Fibroblast of mammary gland (primary cell): ENCODE measurements at places on chromosomes 2 and 18.
A peak's percentile ranks its signal among the peaks of the same experiment; 100 is the strongest.

DNA sequence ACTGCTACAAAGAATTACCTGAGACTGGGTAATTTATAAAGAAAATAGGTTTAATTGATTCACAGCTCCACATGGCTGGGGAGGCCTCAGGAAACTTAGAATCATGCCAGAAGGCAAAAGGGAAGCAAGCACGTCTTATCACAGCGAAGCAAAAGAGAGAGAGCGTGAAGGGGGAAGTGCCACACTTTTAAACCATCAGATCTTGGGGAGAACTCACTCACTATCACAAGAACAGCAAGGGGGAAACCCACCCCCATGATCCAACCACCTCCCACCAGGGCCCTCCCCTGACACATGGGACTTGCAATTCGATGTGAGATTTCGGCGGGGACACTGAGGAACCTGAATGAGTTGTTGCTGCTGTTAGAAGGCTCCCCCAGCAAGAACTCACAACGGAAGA, 220.2 kb upstream of the PIEZO2 start:
- no peak for DNase-seq

GRCh38 chr18:1014951-1015624, 110.4 kb downstream of the ADCYAP1 start:
- no peak for DNase-seq

- peak; percentile 32 for DNase-seq
Observed at GRCh38 chr2:149972066-149972465, 384.5 kb upstream of the MMADHC start.

- no peak for DNase-seq
Observed at GRCh38 chr2:241007111-241007510, 8.7 kb downstream of the SNED1 start.

GRCh38 chr2:208363485-208363884, 43.1 kb upstream of the PTH2R start:
- DNase-seq = peak; percentile 82

GRCh38 chr2:210226223-210226622, 976 bp upstream of the ACADL start:
- no peak for DNase-seq

DNA sequence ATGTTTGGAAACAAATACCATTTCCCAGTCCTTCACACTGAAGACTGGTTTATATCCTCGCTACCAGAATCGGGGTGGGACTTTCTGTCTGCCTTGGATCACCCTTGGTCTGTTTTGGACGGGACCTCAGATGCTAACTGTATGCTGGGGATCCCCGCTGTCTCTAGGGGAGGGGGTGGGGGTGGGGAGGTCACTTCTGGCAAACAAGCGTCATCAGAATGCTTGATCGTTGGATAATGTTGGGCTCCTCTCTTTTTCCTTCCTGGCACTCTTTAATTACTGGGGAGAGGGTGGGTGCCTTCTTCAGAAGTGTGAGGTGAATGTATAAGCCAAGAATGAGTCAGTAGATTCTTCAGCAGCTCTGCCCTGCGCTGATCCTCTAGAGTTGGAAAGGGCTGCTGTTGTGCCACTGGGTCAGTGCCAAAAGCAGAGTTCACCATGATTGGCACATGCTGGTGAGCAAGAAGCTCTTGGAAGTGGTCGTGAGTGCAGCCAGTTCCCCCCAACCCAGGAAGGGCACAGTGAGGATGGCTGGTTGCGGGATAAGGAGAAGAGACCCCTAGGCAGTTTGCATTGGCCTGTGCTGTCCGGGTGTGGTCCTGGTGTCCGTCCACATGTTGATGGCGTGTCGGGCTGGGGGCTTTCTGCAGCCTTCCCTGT, 32.2 kb downstream of the DGKD start:
- DNase-seq = peak; percentile 70

DNA sequence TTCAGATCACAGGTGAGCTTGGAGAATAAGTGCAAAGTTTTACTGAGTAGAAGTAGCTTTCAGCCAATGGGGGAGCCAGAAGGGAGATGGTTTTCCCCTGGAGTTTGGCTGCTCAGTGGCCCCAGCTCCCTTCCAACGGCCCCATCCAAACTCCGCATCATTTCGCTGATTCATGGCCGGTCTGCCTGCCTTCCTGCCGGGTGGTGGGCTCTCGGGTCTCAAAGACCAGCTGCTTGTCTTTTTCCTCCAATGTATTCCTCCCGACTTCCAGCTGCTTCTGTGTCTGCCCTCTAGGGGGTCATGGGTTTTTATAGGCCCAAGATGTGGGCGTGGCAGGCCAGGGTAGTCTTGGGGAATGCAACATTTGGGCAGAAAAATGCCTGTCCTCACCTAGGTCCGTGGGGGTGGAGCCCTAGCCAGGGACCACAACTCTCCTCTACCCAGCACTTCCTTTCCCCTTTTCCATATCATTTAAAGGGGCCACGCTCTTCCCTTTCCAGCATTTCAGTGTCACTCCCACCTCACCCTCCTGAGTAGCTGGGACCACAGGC, 73.5 kb downstream of the MEX3C start:
- no peak for DNase-seq

- DNase-seq = peak; percentile 40
Observed at GRCh38 chr2:60553495-60554073, at the start of gene BCL11A. Gene BCL11A, minus strand, starts transcription at chr2:60553654. Its CDS starts 384 bp downstream, at chr2:60553270.

- DNase-seq = peak; percentile 26
Observed at GRCh38 chr18:23662309-23663263, at the start of gene ANKRD29. Gene ANKRD29, minus strand, starts transcription at chr18:23662911. Its CDS starts 181 bp downstream, at chr18:23662730.

DNA sequence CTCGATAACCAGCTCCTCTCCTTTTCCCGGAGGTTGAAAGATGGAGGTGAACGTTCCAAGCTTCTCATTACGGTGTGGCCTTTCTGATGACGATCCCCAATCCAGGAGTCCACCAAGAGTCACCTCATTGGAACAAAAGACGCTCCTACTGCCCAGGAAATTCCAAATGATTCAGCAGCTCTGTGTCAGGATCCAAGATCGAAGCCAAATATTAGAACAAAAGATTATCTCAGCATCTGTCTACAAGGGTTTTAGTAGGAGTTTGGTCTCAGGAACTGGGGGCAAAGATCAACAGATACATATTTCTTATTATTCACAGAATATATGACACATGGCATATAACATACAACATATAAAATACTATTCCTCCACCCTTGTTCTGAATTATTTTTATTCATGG, 161.1 kb upstream of the RAB12 start:
- DNase-seq = no peak

GRCh38 chr2:75560022-75560767, 544 bp downstream of the EVA1A start:
- peak; percentile 41 for DNase-seq

- DNase-seq = no peak
Observed at GRCh38 chr18:4433717-4434116, 21.4 kb downstream of the DLGAP1 start.

DNA sequence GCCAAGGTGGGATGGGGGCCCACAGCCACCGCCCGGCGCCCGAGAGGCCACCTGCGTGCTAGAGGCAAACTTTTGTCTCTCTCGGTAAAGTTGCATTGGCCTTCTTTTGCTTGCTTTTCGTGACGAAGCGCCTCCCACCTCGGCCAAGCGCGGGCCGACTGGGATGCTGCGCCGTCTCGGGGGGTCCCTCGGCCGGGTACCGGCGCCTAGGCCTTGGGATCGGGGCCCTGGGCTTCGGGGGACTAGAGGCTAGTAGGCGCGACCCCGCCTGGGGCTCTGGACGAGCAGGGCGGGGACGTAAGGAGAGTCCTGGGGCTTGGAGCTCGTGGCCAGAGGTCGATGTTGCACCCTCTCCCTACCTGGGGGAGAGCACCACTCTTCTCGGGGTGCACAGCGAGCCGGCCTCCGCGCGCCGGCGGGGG, 545 bp downstream of the GLI2 start:
- DNase-seq = no peak

GRCh38 chr18:43934781-43935471, 657.6 kb upstream of the SYT4 start:
- peak; percentile 95 for DNase-seq

DNA sequence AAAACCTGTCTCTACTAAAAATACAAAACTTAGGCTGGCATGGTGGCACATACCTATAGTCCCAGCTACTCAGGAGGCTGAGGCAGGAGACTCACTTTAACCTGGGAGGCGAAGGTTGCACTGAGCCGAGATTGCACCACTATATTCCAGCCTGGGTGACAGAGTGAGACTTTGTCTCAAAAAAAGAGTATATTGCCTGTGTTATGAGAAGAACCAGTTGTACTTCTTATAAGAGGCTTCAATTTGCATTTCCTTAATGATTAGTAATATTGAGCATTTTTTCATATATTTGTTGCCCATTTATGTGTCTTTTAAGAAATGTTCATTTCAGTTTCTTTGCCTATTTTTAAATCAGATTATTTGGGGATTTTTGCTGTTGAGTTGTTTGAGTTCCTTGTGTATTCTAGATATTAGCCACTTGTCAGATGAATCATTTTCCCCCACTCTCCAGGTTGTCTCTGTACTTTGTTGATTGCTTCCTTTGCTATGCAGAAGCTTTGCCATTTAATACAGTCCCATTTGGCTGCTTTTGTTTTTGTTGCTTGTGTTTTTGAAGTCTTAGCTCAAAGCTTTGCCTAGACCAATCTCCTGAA, 75.8 kb upstream of the LRPPRC start:
- DNase-seq = no peak

DNA sequence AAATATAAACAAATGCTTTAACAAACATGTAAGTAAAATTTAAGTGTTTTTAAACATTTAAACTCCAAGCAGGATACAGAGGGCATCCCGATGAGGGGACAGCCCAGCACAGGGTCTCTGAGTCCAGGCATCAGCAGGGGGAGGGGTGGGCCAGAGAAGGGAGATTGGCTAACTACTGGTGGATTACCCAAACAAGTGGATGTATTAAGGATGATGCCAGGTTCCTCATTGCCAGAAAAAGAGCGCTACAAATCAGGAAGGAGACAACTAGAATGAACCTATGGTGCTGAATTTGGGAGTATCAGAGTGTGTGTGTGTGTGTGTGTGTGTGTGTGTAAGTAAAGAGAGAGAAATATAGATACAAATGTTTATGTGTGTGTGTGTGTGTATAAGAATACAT, 162.0 kb upstream of the RMP24 start:
- no peak for DNase-seq

DNA sequence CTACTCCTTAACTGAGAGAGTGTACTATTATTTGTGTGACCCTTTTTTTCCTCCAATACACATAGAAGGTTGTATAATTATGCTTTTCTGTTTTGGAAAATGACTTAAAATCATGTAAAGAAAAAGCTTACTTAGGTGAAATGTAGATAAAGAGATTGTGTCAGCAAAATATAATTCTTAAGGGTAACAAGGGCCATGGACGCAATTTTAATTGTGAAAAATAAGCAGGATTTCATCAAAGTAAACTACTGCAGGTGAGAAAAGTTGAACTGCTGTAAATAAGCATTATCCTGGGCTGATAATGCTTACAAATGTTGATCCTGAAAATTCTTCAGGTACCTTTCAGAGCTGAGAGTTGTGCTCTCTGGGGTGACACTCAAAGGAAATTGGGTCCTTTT, 141.5 kb downstream of the RPIA start:
- no peak for DNase-seq

DNA sequence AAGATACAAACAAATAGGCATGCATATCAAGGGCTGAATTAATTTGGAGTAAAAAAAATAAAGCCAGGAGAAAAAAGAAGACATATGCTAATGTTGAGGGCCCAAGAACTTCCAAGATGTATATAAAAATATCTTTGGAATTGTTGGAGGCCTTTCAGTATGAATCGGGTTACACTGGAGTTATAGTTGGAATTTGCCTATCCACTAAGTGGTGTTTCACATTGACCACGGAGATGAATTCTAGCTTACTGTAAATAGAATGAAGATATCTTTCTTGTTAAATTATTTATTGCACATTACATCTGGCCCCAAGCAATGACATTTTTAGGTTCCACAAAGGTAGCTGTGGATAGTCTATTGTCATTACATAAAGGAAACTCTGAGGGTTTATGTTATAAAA, 38.5 kb upstream of the TRIB2 start:
- no peak for DNase-seq

GRCh38 chr2:224400886-224401632, 848 bp downstream of the FAM124B start:
- DNase-seq = no peak

- no peak for DNase-seq
Observed at GRCh38 chr2:14330884-14331283, 301.6 kb upstream of the LRATD1 start.

DNA sequence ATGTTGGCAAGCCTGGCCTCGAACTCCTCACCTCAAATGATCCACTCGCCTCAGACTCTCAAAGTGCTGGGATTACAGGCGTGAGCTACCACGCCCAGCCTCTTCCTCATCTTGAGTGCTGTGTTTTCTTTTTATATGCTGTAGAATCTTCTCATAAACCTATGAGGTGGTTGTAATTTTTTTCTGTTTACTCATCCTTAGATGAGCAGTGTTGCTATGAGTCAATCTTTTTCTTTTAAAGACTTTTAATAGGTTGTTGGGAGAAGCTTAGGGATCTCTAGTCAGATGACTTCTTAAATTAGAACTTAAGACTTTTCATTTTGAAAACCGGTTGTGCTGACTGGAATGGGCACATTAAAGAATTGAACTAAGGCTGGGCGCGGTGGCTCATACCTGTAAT, 8.7 kb upstream of the AAK1 start:
- peak; percentile 90 for DNase-seq

- DNase-seq = peak; percentile 63
Observed at GRCh38 chr2:194203898-194204297, 1453.1 kb upstream of the SLC39A10 start.

GRCh38 chr2:190340369-190340768, 3.0 kb upstream of the INPP1 start:
- peak; percentile 44 for DNase-seq

- DNase-seq = no peak
Observed at GRCh38 chr2:95014126-95014708, 11.3 kb upstream of the MAL start.

DNA sequence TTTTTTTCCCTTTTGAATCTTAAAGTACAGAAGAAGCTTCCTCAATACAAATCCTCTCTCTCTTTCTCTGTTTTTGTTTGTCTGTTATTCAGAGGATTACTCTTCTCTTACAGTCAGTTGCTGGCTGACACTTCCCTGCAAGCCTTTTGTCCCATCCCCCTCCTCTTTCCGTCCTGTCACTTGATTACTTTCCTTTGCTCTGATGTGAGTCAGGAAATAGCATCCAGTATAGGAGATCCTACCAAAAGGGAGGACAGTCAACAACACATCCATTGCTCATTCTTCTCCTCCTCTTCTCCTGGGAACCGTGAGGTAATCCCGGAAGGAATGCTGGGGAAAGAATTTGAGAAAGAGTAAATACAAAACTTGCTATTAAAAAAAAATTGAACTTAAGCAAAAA, 79.3 kb upstream of the SCN7A start:
- DNase-seq = peak; percentile 56

- no peak for DNase-seq
Observed at GRCh38 chr2:136444323-136444722, 321.0 kb upstream of the THSD7B start.
